ENCODE measurements at places on chromosomes 4 and X.

DNA sequence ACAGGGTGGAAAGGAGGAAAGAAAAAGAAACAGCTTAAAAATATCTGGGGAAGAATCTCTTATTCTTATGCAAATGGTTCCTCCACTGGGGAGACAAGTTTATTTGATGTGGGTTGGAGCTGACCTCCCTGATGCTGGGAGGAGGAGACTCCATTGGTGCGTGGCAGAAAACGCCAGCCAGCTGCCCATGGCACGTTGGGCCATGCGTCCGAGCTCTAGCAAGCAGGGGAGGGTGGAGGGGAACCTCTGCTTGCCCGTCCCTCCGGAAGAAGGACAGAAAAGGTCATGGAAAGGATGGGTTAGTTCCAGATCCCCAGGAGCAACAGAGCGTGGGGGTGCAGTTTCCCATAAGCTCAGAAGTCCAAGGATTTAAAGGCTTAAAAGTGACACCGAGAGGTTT, 210.4 kb downstream of the KLHL4 start:
- no peak for DNase-seq

DNA sequence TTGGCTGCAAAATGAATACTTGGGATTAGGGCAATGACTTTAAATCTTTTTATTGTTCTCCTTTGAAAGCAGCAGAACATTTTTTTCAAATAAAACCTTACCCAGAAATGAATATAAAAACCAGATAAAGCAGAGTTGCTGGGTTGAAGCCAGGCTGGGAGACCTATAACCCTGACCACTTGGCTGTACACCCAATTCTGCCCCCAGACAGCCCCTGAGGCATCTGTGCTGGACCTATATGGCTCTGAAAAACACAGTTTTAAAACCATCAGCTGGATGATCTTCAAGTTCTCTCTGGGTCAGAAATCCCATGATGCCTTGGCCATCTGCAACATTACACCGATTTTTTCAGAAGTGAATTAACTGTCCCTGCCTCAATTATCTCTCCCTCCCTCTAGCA, 23.7 kb upstream of the GLRA2 start:
- no peak for DNase-seq

- no peak for DNase-seq
Measured at GRCh38 chr4:54513204-54513603, 144.6 kb upstream of the KIT start.

DNA sequence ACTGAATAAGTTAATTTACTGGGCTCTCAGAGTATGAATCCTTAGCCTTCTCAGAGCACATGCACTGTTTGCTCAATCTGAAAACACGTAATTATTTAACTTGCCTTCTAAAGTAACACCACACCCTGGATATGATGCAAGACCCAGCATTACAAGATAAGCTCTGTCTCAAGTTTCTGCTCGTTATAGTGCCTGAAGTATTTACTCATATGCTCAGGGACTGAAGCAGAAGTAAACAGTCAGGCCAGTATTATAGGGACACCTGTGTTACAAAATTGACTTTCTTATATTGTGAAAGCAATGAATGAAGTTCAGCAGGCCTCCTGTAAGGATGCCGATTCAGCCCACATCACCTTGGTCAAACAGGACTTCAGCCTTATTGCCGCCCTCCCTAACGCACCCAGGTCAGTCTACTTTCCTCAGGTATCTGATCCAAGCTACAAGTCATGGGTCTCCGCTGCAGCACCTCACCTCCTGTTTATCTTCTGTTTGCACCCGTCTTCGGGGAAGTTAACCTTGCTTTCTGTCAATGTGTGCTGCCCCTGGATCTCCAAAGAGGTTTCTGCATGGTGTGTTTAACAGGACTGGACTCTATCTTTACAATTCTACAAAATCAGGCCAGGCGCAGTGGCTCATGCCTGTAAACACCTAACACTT, 42.8 kb upstream of the KLF3 start:
- no peak for DNase-seq

DNA sequence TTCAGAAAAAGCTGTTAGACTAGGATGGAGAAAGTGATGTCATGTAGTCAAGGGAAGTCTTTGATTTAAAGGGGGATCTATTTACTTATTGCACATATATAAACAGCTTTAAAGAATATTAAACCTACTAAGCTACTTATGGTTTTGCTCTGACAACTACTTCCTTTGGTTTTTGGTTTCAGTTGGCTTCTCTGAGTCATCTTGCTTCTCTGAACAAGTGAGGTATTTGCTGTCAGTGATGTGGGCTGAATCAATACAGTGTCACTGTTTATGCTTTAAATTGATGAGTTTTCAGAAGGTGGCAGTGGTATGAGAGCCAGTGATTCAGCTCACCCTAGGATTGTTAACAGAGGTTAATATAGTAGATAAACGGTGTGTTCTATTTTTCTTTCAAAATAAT, 75.1 kb downstream of the CEP44 start:
- DNase-seq: no peak

GRCh38 chr4:183332447-183332846, 10.2 kb upstream of the CLDN24 start:
- no peak for DNase-seq

DNA sequence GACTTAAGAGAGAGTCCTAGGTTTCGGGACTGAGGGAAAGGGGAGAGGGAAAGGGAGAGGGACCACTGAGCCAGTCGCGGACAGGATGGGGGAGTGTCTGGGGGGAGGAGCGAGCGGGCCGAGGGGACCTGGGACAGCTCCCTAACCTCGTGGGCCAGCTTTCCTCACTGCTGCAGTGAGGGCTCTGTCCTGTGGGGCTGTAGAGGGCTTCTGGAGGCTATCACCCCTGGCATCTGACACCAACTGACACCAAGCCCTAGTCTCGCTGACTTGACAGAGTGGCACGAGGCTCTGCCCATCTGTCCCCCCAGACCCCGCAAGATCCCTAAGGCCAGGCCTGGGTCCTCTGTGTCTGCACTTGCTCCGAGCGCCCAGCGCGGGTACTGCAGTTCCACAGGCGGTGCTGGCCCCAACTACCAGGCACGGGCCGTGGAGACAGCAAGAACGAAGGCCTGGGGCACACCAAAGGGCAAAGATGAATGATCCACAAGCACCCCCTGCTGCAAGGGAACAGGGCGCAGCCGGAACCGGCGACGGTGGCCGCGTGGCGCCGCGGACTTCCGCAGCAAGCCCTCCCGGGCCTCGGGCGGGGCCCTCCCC, 465 bp downstream of the HAUS7 start:
- DNase-seq: no peak

GRCh38 chrX:134654398-134655012, 3.8 kb downstream of the PLAC1 start:
- no peak for DNase-seq

- no peak for DNase-seq
Measured at GRCh38 chr4:55560096-55560495, 13.4 kb upstream of the CLOCK start.

DNA sequence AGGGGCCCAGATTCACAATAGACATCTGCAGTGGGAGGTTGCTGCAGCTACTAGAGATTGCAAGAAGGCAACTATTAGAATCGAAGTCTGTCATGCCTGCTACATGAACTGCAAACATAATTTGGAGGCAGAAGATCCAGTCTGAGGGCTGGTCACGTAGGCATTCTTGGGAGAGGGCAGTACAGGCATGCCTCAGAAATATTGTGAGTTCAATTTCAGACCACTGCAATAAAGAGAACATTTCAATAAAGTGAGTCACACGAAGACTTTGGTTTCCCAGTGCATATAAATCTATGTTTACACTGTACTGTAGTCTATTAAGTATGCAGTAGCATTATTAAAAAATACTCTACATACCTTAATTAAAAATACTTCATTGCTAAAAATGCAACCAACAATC, 585.8 kb upstream of the FAT1 start:
- no peak for DNase-seq

DNA sequence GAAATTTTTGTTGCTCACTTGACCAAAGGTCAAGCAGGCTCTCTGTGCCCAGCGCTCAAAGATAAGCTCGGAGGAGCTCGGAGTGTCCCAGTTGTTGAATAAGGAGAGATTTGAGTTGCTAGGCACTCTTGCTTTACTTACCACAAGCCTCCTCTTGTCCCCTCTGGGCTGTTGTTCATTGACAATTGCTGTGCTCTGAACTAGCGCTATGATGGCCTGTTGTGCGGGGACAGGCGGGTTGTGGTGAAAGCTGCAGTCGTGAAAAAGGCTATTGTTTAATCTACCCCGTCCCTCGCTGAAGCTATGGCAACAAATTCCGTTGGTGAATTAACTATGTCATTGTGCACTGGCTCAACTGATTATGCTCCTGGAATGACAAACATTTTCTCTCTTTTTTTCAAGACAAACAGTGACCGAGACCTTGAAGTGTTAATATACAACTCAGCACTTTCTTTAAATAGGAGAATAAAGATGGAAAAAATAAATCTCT, 21.0 kb upstream of the POLA1 start:
- DNase-seq: peak; percentile 67

GRCh38 chrX:110914281-110914680, 118.7 kb upstream of the CHRDL1 start:
- DNase-seq: no peak

DNA sequence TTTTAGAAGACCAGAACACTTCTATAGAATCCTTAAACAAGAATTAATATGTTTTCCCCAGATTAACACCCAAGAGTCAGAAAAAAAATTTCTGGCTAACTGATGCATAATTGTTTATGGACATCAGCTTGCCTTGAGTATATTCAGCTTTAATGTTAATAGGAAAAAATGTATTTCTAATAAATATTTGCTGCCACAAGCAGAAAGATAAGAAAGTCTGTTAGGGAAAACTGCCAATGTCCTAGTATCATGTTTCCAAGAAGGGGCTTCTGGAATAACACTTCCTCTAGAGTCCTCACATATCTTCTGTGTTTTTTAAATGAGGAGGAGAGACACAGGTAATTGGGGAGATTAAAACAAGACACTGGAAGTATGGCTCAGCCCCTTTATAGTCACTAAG, 202.1 kb upstream of the TET2 start:
- DNase-seq: no peak
